ENCODE measurements at places on chromosomes 2 and 18.

DNA sequence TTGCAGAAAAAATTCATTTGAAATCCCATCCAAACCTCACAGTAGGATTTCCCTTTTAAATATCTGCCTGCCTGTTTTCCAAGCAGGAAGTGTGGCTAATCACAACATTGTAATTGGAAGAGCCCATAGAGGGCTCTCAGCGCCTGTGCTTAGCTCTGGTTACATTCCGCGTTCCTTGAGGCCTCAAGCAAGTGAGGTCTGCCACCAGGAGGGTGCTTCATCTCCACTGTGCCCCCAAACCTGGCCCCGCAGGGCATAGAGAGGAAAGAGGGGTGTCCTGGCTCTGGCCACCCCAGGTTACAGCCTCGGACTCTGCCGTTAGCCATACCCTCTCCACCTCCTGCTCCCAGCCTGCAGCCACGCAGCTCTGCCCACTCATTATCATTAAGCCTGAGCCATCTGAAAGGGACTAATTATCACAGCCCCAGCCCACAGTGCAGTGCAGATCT lies 214.8 kb downstream of the SP3 start:
- DNase-seq = no peak

DNA sequence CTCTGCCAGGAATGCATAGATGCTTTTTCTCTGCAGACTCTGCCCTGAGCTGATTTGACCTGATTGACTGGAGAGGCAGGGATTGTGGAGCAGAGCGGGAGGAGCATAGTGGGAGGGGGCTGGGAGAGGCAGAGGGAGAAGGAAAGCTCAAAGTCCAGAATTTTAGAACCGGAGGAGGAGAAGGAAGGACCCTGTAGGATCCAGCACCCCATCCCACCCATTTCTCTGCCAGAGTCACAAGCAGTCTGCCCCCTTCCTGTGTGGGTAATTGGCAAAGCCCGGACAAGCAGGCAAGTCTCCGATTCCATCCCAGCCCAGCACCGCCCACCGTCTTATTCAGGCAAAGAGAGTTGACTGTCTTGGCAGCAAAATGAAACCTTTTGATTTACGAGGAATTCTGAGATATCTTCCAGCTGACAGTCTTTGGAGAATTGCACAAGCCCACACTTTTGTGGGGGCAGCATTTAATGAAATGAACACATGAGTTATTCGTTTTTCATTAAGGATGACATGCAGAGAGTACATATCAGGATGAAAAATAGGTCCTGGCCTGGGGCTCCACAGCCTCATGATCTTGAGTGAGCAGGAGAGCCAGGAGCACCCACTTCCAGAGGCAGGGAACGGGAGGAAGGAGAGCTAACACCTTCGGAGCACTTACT lies 103.1 kb downstream of the MCFD2 start:
- DNase-seq = no peak

GRCh38 chr2:30684026-30684425 lies 123.2 kb downstream of the CAPN13 start:
- DNase-seq = no peak

- DNase-seq = no peak
These were observed 16.0 kb downstream of the LINC00305 start for GRCh38 chr18:64132871-64133270.

DNA sequence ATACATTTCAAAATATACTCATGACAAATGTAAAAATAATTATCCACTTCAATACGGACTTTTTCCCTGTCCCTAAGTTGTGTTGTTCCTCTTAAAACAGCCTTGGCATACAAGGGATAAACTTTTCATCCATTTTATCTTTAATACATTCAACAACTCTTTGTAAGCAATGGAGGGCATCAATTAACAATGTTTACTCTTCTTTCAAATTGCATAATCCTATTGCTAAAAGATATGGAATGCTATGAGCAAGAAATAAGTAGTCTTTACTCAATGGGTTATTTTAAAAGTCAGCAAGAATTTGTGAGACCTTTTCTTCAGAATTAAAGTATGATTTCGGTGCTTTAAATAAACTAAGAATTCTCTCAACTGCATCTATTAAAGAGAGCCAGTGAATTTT lies 41.9 kb downstream of the SCN9A start:
- DNase-seq = no peak

- DNase-seq = no peak
These were observed 14.7 kb downstream of the CNTNAP5 start for GRCh38 chr2:124039762-124040291.

DNA sequence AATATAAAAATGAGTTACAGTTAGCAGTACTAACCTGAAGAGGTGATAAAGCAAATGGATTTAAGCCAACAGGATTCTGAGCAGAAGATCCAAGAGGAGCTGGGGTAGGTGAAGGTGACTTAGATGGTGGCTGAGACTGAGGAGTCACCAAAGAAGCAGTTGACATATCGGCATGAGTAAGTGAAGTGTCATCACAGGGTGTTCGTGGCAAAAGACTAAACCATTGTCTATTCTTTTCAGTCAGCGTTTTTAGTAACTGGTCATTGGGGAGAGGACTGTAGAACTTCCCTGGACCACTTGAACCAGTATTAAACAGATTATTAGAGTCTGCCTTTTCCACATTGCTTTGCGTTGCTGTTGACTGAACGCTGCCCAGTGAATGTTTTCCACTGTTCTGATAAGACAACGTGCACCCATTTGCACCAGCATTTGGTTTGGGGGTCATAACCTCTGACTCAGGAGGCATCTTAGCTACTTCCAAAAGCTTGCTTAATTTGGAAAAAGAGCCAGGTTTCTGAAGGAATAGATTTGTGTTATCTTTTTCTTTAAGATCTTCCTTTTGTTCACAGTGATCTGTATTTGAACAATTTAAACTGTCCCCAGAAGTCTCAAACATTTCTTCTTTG lies 63.3 kb upstream of the WDSUB1 start:
- DNase-seq = no peak

DNA sequence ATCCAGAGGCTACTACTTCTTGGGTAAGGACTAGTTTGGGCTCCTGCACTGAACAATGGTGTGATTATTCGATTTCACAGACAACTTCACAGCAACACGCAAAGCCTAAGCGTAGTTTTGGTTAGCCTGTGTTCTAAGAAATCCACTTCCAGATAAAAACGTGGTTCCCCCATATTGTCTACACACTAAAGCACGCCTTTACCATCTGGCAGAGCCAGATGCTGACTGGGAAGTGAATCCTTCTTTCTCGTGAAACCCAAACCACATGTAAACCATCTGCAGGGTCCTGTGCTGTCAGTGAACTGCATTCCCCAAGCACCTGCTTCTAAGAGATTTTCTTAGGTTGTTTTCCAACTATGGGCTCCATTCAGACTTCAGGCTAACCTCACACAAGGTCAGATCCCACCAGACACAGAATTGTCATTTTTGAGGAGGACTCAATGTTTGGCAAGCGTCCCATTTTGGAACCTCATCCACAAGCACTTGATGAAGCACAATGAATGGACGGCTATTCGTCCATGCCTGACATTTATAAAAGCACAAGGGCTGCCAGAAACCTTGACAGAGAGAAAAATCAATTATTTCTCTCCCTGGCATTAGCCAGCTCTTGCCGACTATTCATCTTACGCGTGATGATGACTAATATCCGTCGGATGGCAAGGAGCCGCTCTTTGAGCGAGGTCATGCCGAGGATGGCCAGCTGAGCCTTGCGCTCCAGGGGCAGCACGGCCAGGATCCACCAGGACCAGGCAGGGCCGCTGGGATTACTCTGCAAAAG lies 38.4 kb downstream of the LONRF2 start:
- no peak for DNase-seq

GRCh38 chr2:164599954-164600589 lies 21.2 kb downstream of the GRB14 start:
- no peak for DNase-seq

DNA sequence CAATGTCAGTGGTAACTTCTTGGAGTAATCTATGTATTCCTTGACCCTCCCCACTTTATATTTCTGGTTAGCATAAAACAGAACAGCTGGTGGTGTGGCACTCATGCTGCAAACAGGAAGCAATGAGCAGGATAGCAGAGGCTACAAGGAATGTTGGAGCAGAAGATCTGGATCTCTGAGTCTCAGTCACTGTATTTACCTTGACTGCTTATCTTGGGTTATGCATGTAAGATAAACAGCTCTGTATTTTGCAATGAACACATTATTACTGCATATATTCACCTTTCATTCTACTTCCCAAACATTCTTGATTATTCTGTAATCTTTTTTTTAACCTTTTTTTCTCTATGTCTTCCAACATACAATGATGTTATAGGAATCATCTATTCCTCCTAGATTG lies 977.9 kb upstream of the CNTNAP5 start:
- no peak for DNase-seq
